Naive thymus-derived CD4-positive, alpha-beta T cell (primary cell): ENCODE measurements at places on chromosomes 5 and 9.

GRCh38 chr5:72221541-72221940 lies 98.5 kb downstream of the MRPS27 start:
- DNase-seq: no peak
- H3K27me3 ChIP-seq: no peaks in the 10 kb centered on the region
- H3K36me3 ChIP-seq: no peaks in the 10 kb centered on the region
- no peaks in the 10 kb centered on the region for H3K4me1 ChIP-seq
- no peak overlapping the region for H3K27ac ChIP-seq
- H3K4me3 ChIP-seq: no peak overlapping the region

DNA sequence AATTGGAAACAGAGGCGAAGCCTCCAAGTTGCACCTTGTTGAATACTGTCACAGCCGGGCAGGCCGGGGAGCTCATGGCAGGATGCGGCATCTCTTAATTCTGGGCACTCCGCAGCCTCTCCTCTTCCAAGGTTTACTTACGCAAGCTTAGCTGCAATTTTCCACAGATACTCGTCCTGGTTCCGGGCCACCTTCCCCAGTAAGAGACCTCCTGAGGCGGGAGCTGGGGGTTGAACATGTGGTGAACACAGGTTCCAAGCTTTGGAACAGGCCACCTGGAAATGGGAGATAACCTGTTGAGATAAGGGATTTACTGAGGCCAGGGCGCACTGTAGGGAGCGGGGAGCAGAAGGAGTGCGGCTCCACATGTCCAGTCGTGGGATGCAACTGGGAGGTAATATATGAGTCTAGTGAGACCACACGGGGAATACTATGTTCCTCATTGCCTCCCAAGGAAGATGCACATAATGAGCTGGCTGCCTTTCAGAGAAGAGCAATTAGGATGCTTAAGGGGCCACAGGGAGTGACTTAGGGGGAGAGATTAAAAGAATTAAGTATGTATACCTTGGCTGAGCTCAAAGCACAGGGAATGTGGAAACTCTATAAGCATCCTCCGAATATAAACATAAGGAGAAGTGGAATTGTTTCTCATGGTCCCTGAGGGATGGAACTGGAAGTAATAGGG lies 335.2 kb downstream of the CWC27 start:
- peak overlapping the region; percentile 82 for H3K27ac ChIP-seq
- peaks cover 12% of the 10 kb centered on the region for H3K4me1 ChIP-seq
- no peaks in the 10 kb centered on the region for H3K27me3 ChIP-seq

DNA sequence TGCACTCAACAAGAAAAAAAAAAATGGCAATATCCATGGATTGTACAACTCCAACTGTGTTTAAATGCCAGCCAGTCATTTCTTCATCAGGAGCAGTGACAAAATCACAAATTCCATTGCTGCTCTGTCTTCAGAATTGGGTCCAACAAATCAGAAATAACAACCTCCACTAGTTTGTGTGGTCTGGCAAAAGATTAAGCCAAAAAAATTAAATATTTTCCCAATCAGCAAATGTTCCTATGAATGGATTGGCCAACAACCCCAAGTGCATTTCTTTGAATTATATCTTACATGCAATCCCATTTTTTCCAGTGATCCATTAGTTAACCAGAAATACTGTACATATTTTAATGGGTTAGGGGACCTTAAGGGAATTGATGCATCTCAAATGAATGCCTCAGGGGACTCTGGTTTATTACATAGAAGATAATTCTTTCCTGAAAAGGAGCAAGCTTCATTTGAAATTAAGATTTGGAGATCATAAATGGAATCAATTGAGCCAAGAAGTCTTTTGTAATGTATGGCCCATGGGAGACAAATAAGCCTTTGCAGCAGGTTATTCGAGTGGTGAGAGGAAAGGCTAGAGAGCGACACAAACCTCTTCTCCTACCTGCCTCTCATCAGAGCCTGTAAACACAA lies 131.8 kb downstream of the TLE1 start:
- no peaks in the 10 kb centered on the region for H3K27me3 ChIP-seq
- no peak for DNase-seq

DNA sequence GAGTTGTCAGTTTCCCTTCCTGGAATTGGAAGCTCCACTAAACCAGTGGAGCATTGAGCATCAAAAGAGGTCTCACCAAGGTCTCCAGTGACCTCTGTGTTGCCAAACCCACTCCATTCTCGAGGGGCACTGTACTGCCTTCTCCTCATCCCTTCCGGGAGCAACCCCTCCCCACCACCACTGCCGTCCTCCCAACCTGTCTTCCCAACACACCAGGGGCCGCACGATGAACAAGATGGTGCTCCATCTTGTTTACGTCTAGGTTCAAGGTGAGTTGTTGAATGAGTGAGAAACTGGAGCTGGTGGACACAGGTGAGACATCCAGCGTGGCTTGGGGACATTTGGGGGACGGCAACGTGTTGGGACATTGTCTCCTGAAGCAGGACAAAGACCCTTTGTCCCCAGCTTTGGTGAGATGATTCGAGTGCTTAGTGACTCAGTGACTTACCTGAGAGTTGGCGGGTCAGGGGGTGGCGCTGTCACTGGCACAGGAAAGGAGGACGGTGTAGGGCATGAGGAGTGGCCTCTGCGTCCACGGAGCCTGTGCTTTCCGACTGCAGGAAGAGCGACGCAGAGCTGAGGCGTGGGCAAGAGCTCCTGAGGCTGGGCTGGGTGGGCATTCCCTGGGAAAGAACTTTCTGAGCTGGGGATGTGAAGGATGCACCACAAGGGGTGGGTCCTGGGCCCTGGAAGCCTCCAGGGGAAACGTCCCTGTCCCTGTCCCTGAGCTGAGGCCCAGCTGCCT lies 44.8 kb upstream of the RNU6ATAC start:
- no peak overlapping the region for H3K27ac ChIP-seq
- no peak for DNase-seq
- no peaks in the 10 kb centered on the region for H3K27me3 ChIP-seq
- no peaks in the 10 kb centered on the region for H3K36me3 ChIP-seq
- H3K4me3 ChIP-seq: no peak overlapping the region
- H3K4me1 ChIP-seq: no peaks in the 10 kb centered on the region

- H3K4me1 ChIP-seq: no peaks in the 10 kb centered on the region
- DNase-seq: no peak
- H3K4me3 ChIP-seq: no peak overlapping the region
- no peaks in the 10 kb centered on the region for H3K27me3 ChIP-seq
- no peak overlapping the region for H3K27ac ChIP-seq
- H3K36me3 ChIP-seq: no peaks in the 10 kb centered on the region
These were observed 185.8 kb downstream of the CD180 start for GRCh38 chr5:67010684-67011409.

GRCh38 chr5:97131139-97131710 lies 11.2 kb downstream of the LIX1 start:
- no peaks in the 10 kb centered on the region for H3K36me3 ChIP-seq
- H3K27me3 ChIP-seq: no peaks in the 10 kb centered on the region
- DNase-seq: no peak
- H3K4me3 ChIP-seq: no peak overlapping the region
- no peak overlapping the region for H3K27ac ChIP-seq
- H3K4me1 ChIP-seq: no peaks in the 10 kb centered on the region

DNA sequence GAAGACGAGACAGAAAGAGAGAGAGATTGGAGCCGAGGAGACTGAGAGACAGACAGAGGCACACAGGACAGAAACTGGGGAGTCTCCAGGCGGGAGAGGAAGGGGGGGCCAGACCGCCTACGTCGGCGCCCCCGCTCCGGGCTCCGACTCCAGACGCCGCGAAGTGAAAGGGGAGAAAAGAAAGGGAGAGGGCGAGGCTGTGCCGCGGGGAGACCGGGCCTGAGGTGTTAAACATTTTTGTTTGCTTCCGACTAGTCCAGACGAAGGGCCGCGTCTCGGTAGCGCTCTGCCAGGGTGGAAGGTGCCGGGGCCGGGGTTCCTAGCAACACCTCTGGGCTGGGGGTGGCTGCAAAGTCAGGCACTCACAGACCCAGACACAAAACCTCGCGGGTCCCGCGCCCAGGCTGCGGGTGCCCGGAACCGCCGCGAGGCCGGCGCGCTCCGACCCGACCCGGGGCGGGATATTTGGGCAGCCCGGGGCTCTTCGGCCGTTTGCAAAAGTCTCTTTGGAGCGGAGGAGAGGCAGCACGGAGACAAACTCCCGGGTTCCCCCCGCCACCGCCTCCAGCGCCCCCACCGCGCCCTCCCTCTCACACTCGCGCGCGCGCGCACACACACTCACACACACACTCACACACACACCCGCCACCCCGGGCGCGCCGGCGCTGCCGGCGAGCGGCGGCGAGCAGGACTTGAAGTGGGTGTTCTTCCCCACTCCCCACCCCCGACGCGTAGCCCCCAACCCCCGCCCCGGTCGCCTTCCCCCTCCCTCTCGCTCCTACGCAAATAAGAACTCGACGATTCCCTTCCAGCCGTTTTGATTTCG lies 626 bp upstream of the FST start:
- H3K27ac ChIP-seq: no peak overlapping the region
- peaks cover 13% of the 10 kb centered on the region for H3K27me3 ChIP-seq
- H3K36me3 ChIP-seq: no peaks in the 10 kb centered on the region

DNA sequence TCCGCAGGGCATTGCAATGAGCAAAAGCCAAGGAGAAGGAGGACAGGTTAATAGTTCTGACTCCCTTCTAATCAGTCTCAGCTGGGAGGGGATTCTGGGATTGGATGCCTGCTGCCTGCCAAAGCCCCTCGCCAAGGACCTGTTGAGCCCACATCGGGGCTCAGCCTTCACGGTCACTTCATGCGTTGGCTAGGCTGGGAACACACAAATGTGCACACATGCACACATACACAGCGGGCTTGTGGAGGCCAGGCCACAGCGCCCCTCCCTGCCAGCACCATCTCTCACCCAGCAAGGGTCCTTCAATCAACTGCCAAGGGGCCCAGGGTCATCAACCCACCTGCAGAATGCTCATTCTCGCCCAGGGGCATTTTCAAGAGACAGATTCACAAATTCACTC lies 113.9 kb downstream of the C5orf15 start:
- no peak for DNase-seq
- no peak overlapping the region for H3K27ac ChIP-seq
- H3K27me3 ChIP-seq: no peaks in the 10 kb centered on the region
- no peaks in the 10 kb centered on the region for H3K4me1 ChIP-seq
- no peaks in the 10 kb centered on the region for H3K36me3 ChIP-seq
- no peak overlapping the region for H3K4me3 ChIP-seq

- no peak overlapping the region for H3K4me3 ChIP-seq
- H3K4me1 ChIP-seq: no peaks in the 10 kb centered on the region
- no peak for DNase-seq
- H3K27ac ChIP-seq: no peak overlapping the region
- H3K36me3 ChIP-seq: no peaks in the 10 kb centered on the region
These were observed 190.9 kb downstream of the FSTL4 start for GRCh38 chr5:133421394-133421793.

GRCh38 chr9:82993856-82994605 lies 68.9 kb downstream of the RASEF start:
- no peak for DNase-seq
- no peak overlapping the region for H3K4me3 ChIP-seq
- H3K4me1 ChIP-seq: no peaks in the 10 kb centered on the region
- H3K27me3 ChIP-seq: no peaks in the 10 kb centered on the region

- no peak overlapping the region for H3K27ac ChIP-seq
- no peaks in the 10 kb centered on the region for H3K4me1 ChIP-seq
- no peak overlapping the region for H3K4me3 ChIP-seq
- no peak for DNase-seq
- H3K27me3 ChIP-seq: no peaks in the 10 kb centered on the region
These were observed 459.0 kb upstream of the KLF4 start for GRCh38 chr9:107948601-107949000.

DNA sequence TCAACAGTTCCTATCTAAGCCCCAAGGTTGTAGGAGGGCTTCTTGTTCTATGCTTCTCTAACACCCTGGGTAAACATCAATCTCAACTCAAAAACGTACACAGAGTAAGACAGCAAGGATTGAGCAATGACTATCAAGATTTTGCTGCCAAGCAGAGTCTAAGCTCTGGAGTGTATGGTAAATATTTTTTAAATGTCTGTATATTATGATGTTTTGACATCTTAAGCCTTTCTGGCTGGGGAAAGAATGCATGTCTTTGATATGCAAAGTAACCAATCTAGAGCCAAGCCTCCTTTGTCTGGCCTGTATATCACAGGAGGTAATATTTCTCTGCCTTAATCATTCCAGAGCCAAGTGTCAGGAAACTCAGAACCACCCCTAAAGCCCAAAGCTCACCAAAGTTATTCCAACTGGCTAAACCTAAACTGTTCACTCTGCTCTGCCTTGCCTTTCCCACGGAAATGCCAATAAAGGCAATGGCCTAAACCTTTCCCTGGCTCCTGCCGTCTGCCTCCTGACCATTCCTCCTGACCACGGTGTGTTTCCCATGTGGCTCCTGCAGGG lies 45.2 kb downstream of the YIPF5 start:
- no peak overlapping the region for H3K4me3 ChIP-seq
- H3K27me3 ChIP-seq: no peaks in the 10 kb centered on the region
- H3K36me3 ChIP-seq: no peaks in the 10 kb centered on the region
- no peaks in the 10 kb centered on the region for H3K4me1 ChIP-seq
- no peak overlapping the region for H3K27ac ChIP-seq

DNA sequence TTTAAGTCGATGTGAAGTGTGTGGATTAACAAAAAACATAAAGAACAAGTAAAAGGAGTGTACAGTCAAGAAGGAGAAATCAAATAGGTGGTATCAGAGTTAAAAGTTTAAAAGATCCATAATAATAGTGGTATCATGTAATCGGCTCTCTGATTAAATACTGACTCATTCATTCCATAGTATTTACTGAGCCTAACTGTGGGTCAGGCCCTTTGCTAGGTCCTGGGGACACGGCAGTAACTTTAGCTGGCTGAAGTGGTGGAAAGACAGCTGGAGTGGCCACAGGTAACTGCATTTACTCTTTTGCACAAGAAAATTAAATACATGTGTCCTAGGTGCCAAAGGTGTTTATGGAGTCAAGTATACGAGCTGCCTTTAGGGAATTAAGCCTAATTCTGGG lies 124.0 kb downstream of the GNAQ start:
- H3K4me3 ChIP-seq: no peak overlapping the region
- no peaks in the 10 kb centered on the region for H3K36me3 ChIP-seq
- H3K27me3 ChIP-seq: no peaks in the 10 kb centered on the region
- no peak overlapping the region for H3K27ac ChIP-seq

DNA sequence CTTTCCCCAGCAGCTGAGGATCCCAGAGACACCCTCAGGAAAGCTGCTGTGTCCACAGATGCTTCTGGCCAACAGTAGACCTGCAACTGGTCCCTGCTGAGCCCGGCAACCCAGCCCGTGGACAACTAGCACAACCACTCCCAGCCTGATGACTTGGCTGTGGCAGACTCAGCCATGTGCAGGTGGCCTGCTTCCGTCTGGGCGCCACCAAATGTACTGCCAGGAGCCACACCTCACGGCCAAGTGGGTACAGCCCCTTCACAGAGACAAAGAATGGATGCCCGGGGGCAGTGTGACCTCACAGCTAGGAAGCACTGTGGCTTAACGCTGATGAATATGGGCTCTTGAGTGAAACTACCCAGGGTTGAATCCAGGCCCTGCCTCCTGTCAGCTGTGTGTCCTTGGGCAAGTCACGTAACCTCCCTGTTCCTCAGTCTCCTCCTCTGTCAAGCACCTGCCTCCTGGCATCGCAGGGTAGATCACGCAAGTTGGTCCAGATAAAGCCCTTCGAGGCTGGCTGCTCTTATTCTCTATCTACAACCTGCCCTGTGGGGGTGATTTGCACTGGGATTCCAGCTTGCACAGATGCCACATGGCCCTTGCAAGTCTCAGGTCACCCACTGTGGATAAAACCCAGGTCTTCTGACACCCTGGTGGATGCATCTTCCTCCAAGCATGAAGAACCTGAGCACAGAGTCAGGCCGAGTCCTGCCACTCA lies 225.0 kb downstream of the PBX3 start:
- no peaks in the 10 kb centered on the region for H3K27me3 ChIP-seq
- H3K36me3 ChIP-seq: no peaks in the 10 kb centered on the region
- DNase-seq: no peak
- no peak overlapping the region for H3K27ac ChIP-seq
- H3K4me3 ChIP-seq: no peak overlapping the region
